NCI-H1417 (cell line): ENCODE measurements at places on chromosomes 12 and 14.

DNA sequence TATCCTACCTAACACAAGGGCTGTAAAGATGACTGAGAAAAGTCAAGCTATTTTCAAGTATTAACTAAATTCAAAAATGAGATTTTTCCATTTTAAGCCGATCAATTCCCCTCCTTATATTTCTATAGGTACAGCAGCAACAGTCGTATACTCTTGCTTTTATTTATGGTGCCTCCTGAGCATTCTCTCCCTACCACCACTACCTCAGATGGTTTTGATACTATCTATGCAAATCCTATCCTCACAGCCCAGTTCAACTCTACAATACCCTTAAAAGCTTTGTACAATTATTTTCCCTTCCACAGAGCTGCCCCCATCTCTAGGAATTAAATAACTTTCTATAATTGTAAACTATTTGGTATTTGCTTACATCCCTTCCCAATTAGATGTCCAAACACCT is 52.1 kb downstream of the GALC start:
- no peak for DNase-seq

DNA sequence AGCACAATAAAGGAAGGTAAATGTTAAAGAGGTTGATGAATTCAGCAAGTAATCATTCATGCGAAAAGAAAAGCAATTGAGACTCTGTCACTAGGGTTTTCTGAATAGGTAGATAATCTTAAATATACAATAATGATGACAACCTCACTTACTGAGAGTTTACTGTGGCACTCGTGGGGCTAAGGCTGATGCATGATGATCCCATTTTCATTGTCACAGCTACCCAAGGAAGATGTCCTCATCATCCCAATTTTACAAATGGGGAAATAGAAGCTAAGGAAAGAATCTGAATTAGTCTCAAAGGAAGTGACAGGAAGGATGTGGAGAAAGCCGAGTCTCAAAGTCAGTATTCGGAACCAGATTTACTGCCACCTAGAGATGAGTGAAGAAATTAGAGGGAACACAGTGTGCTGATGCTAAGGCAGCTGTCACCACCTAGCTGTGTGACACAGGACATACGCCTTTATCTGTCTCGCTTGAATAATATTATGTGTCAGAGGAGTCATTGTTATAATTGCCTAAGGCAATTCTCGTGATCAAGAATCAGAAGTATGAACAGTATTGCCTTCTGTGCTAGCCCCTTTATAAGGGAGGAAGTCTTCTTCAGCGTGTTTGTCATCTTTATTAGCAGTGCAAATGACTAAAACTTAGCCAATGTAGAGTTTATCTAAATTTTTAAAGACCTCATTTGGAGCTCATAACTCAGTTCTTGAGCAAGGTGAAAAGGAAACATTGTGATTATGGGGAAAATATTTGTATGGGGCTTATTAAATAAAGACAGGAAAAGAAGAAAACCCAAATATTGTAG is 63.2 kb downstream of the ERGIC2 start:
- peak; percentile 40 for DNase-seq

DNA sequence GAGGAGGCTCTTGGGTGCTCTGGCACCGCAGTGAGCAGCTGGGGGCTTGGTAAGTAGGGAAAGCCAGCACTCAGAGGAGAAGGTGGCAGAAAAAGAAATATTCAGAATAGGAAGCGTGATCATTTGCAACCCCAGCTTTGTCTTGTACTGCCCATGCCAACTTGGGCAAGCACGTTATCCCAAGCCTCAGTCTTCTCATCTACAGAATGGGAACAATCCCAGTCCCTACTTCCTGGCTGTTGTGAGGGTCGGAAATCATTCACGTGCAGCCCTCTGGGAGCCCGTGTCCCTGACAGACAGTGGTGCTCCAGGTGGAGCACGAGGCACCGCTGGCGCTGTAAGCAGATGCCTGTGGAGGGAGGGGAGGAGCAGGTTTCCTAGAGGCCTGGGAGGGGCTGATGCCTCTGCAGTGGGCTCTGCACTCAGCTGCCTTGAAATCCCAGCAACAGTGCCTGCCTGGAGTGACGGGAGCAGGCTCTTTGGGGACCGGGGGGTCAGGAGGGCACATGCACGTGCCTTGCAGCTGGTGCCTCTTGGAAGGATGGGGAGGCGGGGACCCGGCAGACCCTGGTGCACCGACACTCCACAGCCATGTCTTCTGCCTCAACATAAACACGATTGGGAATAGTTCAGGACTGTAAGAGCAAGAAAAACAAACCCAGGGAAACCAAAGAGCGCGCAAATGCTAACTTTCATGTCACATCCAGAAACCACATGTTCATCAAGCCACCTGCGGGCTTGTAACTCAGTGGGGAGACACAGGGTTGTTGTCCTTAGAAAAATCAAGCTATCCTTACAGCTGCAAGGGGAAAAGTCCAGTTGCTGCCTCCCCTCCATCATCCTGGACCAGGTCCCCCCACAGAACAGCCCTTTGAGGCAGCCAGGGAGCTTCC is 86.5 kb upstream of the DIO3 start:
- no peak for DNase-seq

- no peak for DNase-seq
Measured at GRCh38 chr12:15601210-15601800, 187.9 kb downstream of the EPS8 start.

DNA sequence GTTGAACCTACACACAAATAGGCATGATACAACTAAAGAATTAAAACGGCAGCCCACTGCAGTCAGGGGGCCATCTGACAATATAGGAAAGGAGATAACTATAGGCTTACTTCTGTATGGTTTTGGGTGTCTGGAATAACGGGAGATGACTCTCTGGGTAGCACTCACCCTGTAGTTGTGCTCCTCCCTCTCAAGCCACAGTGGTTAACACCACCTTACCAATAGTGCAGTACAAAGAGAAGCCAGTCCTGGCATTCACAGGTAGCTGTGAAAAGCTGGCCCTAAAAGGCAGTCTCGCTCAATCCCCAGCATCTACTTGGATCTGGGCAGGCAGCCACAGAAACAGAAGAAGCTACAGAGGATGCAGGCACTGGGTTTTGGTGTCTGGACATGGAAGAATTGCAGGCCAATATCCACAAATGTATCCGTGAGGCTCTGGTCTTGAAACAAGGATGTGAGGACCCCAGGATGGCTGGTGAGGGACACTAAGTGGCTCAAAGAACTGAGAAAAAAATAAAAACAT is 93.0 kb downstream of the DPF3 start:
- DNase-seq = no peak

DNA sequence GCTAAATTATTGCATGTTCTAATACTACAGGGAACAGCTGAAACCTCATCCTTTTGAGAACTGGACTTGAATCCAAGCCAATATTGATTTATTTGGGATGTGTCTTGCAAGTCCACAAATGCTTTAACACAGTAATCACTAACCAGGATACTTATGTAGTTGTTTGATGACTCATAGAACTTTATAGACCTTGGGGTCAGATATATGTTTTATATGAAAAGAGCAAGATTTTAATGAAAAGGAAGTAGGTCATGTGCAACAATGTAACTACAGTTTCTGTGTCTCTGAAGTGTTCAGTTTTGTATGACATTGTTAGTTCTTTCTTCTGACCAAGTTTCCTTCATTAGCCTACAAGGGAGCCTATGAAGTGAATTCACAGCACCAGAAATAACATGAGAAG is 352.0 kb downstream of the ZFP36L1 start:
- DNase-seq = no peak

DNA sequence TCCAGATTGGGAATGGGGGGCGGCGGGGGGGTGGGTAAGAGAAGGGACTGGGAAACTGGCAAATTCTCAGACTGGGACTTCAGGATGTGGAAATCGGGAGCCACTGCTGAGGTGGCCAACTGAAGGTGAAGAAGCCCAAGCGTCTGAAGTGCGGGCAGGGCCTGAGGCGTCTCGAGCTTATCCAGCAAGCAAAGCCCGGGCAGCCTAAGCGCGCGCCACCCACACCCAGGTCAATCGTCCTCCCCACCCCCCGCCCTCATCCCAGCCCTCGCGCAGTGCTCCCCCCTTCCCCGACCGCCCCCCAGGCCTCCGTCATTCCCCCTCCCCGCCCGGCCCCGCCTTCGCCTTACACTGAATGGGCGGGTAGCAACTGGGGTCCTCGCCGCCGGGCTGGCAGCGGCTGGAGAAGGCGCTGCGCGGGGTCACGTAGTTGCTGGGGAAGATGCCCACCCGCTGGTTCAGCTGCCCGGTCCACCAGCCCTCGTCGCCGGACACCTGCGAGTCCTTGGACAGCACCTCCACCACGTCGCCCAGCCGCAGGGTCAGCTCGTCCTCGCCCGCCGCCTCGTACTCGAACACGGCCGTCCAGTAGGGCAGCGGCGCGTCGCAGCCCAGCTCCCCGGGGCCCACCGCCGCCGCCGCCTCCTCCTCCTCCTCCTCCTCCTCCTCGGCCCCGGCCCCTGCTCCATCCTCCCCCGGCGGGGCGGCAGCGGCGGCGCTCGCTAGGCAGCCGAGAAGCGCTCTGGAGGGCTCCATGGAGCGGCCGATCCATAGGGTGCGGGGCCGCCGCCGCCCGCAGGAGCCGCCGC is 693 bp downstream of the MAP3K9 start:
- DNase-seq = peak; percentile 83

GRCh38 chr12:88865537-88865936 is 285.3 kb upstream of the KITLG start:
- DNase-seq = no peak

GRCh38 chr12:88530868-88531267 is 49.4 kb downstream of the KITLG start:
- no peak for DNase-seq

- DNase-seq = no peak
Measured at GRCh38 chr12:88793096-88793495, 212.8 kb upstream of the KITLG start.

DNA sequence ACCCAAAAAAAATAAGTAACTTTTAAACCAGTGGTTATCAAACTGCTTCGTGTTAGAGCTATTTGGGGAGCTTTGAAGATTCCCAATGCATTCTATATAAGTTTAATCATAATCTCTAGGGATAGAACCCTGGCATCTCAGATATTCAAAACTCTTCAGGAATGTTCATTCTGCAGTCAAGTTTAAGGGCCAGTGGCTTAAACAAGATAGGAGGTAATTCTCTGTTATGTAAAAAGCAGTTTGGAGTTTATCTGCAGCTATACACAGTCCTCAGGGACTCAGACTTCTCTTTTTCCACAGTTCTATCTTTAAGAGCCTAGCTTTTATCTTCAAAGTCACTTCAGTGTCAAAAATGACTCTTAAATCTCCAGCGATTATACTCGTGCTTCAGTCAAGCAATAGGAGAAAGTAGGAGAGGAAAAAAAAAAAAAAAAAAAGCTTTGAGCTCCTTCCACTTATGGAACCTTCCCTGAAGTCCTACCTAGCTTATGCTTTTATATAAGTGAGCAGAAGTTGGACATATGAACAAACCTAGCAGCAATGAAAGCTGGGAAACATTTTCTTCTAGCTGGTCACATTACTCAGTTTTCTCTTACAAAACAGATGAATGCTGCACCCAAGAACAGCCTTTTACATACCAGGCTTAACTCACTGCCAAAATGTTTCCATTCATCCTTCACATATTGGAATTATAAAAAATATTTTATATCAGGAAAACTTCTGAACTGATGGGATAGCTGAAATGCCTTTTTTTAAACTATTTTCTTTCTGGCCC is 302.8 kb downstream of the FSCB start:
- DNase-seq = no peak

- no peak for DNase-seq
Measured at GRCh38 chr12:55933799-55934742, 3.1 kb downstream of the DGKA start.

GRCh38 chr14:82251494-82251893 is 717.8 kb upstream of the SEL1L start:
- DNase-seq = no peak

GRCh38 chr12:132445884-132446632 is 43.9 kb upstream of the FBRSL1 start:
- DNase-seq = peak; percentile 94

DNA sequence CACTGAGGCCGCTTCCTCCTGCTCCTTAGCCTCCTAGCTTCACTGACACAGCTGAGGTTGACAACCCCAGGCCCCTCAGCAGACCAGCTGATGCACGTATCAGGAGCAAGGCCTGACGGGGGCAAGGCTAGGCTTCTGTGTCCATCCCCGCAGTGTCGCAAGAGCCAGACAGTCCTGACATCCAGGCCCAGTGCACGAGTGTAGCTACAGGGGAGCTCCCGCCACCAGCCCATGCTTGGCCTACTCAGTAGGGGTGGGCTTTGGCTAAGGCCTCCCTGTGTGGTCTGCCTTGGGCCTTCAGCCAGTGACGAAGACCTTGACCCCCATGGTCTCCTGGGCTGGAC is 179.1 kb downstream of the DPF3 start:
- DNase-seq = no peak

DNA sequence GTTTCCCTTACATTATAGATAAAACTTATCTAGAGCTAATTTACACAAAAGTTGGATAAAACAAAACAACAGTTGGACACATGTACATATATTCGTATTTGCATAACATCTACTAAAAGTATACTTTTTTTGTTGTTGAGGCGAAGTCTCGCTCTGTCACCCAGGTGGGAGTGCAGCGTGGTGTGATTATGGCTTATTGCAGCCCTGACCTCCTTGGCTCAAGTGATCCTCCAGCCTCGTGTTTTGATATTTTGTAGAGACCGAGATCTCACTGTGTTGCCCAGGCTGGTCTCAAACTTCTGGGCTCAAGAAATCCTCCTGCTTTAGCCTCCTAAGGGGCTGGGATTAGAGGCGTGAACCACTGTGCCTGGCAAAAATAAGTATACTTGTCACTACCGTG is 9.4 kb downstream of the SYNE2 start:
- DNase-seq = no peak

- DNase-seq = no peak
Measured at GRCh38 chr12:72465940-72466630, 193.9 kb downstream of the TRHDE start.

DNA sequence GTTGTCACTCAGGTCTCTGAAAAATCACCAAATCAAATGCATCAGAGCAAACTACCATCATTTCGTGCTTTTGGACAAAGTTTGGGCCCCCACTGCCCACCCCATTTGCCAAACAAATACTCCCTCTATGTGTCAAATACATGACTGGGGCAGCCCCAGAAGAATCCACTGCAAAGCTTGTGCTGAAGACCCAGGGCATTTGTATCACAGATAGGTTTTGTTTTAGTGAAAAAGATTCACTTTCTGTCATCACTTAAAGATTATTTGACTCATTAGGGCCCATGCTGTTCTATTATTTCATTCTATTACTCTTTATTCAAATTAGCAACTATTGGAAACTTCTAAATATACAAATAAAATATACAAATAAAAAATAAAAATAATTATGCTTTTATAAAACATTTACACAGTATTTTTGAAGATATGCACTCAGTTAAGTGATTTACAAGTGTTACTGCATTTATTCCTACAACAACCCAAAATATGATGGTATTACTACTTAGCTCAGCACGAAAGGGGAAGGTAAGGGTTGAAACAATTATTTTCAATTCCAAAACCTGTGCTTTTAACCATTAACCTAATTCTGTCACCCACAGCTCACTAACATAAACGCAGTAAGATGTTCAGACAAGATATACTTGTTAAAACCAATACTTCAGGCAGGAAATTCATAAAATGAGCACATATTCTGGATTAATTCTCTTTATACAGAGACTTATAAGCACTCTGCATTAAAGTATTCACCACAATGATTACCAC is 36.5 kb downstream of the LRIG3 start:
- no peak for DNase-seq
